ENCODE measurements at places on chromosomes 11 and 22.

GRCh38 chr22:38817196-38817595, 23.3 kb upstream of the DNAL4 start:
- no peak for DNase-seq

DNA sequence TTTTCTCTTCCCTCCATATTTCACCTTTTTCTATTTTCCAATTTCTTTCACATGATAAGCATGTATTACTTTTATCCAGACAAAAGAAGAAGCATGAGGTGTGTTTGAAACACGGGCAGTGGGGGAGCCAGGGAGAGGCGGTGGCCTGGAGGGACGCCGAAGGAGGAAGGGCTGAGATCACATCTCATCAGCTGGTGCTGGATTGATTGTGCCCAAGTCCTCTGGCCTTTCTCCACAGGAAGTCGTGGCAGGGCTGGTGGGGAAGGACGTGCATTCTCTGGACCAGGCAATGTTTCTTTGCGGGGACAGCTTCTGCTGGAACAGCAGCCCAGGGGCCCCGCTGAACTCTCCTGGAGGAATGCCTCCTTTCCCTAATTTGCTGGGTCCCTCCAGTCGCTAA, 82.9 kb downstream of the MIAT start:
- no peak for DNase-seq

DNA sequence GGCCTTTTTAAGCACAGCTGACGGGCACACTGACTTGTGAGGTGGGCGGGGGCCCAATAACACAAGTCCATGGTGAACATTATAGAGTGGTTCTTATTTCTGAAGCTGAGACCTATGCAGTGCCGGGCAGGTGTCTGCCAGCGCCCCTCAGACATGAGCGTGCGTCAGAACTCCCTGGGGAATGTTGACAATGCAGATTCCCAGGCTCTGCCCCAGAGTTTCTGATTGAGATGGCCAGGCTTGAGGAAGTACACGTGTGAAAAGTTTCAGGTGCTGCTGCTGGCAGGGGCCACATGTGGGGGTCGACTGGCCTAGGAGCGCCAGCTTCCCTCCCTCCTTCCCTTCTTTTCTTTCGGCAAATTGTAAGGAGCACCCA, 46.2 kb downstream of the TPCN2 start:
- no peak for DNase-seq

GRCh38 chr22:20777420-20778177, 3.7 kb downstream of the SERPIND1 start:
- no peak for DNase-seq

DNA sequence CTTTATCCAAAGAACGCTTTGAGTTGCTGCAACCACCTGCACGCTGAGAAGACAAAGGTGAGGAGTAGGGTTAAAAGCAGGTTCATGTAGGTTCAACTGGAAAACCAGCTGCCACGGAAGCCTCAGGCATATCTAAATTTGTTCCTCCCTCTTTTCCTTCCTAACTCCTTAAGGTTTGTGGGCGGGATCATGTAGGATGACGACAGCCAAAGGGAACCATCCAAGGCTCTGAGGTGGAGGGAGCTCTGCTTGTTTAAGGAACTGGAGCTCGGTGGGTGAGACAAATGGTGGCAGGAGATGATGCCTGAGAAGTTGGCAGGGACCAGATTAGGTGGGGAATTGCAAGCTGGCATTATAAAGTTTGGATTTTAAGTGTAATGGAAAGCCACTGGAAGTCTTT, 60.3 kb downstream of the SPON1 start:
- no peak for DNase-seq

DNA sequence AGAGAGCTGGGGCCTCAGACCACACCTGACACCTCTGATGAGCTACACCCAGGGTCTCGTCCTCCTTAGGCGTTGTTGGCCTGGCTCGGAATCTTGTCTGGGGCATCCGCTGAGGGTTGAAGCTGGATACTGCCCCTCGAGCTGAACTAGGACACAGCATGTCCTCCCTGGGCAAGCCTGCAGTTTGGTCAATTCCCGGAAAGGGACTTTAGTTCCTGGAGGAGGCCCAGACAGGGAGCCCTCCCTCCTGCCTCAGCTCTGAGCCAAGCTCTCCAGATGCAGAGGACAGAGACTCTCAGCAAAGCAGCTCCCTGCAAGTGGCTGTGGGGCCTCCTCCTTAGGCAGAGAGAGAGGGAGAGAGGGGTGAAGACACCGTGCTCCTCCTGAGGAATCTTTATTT, 4.9 kb downstream of the APOL3 start:
- DNase-seq = no peak

DNA sequence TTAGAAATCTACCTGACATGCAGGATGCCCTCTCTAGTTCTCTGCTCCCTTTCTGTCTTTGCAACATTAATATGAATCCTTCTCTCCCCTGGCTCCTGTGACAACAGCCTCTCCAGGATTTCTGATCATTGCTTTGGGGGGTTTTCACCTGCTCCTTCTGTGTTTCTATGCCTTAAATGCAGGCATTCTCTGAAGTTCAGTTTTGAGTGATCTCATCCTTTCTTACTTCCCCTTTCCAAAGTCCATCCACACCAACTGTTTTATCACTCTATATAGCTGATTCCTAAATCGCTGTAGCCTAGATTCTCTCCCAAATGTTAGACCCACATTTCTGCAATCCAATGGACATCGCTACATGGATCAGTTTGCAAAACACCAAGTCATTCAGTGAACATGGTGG, 330.7 kb upstream of the NCAM1 start:
- DNase-seq = no peak

DNA sequence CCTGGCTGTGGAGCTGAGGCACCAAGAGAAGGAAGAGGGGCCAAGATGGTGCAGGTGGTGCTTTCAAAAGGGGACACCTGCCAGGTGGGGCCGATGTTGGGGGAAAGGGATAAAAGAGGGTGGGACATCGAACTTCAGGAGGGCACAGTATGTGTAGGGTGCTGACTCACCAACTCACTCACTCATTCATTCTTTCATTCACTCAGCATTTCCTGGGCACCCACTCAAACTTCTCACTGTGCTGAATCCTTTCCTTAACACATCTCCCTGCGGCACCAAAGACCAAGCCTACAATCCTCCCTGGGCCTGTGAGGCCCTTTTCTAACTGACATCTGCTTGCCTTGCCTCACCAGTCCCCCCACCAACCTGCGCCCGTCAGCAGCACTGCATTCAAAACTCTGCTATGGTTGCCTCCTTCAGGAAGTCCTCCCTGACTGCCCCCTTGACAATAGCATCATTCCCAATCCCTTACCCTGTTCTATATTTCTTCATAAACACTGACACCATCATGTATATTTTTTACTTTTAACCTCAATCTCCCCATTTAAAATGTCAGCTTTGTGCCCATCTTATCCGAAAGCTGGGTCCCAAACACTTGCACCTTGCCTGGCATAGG, 246.6 kb downstream of the MN1 start:
- DNase-seq = no peak

GRCh38 chr11:72425053-72425980, 9.0 kb downstream of the CLPB start:
- DNase-seq = no peak

DNA sequence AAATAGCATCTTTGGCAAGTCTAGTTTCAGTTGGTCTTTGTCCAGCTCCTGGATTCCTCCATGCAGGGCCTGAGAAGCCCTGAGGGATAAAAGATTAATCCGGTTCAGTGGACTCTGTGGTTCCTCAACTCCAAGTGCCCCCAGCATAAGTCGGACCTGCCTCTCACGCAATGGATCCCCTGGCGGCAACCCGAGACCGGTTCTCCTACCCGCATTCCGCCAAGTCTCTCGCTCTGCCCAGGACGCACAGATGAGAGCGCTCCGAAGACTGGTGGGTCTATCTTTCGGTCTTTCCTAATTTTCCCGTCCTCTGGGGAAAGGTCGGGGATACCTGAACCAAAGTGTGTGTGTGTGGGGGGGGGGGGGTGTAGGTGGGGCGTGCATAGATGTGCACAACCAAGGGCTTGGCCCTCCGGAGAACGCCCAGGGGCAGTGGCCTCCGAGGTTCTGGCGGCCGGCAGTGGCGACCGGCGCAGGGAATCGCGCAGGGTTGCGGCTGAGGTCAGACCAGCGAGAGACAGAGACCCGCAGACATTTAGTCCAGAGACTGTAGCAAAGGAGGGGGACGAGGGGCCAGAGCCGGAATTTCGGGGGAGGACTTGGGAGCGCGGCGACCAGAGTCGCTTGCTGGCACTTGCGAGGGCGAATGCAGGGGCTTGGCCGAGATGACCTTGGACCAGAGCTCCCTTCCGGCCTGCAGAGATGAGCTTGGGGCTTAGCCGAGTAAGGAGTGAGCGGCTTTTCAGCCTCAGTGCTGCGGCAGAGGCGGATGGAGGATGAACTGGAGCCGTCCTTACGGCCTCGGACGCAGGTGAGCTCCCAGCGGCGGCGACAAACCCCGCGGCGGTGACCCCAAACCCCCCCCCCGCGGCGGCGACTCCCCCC, 712 bp upstream of the SLC2A11 start:
- DNase-seq = no peak

DNA sequence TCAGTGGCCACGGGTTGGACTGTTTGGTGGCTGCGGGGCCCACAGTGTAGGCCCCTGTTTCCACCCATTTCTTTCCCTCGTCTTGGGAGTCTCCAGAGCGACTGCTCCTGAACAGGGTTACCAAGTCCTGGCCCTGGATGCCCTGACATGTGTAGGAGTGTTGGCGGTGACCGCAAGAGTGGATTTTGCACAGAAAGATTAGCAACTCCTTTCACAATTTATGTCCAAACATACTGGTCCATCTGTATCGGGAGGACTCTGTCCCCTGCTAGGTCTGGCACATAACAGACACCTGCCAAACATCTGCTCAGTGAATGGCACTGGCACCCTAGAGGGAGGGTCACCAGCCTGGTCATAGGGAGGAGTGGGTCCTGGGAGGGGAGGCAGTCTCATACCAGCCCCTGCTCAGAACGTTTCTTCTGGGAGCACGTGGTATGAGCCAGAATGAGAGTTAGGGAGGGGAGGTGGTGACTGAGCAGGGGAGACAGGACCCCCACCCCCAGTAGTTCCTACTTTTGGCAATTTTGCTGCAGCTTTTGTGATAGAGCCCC, 3.4 kb upstream of the APOA1 start:
- no peak for DNase-seq

- DNase-seq = no peak
Observed at GRCh38 chr11:132535830-132536229, 996.5 kb downstream of the OPCML start.

DNA sequence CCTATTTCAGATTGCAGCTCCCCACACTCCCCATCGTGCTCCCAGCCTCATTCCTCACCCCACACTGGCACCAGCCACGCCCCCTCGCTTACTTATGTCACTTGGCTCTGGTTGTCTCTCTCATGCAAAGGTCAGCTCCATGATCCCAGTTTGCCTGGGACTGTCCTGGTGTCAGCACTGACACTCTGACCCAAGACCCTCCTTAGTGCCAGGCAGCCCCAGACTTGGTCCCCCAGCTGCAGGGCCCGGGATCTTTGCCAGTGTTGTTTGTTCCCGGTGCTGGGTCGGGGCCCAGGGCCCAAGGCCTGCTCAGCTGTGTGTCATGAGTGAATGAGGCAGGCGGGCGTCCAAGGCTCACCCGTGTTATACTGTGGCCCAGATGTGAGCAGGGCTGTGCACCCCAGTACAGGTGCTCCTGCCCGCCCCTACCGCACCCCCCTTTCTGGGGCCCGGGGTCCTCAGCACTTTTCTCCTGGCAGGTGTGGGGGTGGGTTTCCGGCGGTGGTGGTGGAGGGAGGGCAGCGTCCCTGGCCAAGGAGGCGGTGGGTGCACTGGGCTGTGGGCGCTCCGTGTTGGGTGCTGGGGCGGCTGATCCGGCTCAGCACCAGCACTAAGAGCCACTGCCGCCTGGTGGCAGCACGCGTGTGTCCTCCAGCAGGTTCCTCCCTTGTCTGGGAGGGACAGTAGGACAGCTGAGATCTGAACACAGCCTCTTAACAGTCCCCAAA, 19.5 kb downstream of the IL17REL start:
- no peak for DNase-seq

Data from KG1 (cell line).